ENCODE measurements at places on chromosomes 4 and X.

- peak; percentile 61 for DNase-seq
Measured at GRCh38 chr4:140095694-140096482, 58.1 kb downstream of the MAML3 start.

- no peak for DNase-seq
Measured at GRCh38 chr4:108352664-108353308, 184.1 kb upstream of the LEF1 start.

- DNase-seq = no peak
Measured at GRCh38 chr4:89070041-89070440, 13.1 kb upstream of the FAM13A start.

DNA sequence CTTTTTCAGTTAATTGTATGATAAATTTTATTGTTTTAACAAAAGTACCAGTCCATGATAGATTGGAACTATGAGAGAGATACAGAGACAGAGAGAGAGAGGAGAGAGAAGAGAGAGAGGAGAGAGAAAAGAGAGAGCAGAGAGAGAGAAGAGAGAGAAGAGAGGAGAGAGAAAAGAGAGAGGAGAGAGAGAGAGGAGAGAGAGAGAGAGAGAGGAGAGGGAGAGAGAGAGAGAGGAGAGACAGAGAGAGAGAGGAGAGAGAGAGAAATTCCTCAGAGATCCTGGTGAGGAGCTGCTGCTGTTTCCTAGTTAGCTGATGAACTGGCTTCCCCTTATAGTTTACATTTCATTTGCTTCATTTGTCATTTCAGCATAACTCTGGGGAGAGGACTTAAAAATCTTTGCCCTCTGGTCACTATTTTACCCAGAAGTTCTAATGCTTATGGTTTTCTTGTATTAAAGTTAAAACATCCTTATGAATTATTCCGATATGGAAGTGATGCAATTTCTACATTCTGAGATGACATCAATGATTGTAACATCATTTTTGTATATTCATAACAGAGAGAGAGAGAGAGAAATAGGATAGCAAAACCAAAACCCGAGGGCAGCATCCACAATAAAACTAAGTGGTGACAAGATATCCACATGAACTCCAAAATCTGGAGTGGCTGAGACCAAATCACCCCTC, 10.8 kb downstream of the CTAG1A start:
- no peak for DNase-seq

DNA sequence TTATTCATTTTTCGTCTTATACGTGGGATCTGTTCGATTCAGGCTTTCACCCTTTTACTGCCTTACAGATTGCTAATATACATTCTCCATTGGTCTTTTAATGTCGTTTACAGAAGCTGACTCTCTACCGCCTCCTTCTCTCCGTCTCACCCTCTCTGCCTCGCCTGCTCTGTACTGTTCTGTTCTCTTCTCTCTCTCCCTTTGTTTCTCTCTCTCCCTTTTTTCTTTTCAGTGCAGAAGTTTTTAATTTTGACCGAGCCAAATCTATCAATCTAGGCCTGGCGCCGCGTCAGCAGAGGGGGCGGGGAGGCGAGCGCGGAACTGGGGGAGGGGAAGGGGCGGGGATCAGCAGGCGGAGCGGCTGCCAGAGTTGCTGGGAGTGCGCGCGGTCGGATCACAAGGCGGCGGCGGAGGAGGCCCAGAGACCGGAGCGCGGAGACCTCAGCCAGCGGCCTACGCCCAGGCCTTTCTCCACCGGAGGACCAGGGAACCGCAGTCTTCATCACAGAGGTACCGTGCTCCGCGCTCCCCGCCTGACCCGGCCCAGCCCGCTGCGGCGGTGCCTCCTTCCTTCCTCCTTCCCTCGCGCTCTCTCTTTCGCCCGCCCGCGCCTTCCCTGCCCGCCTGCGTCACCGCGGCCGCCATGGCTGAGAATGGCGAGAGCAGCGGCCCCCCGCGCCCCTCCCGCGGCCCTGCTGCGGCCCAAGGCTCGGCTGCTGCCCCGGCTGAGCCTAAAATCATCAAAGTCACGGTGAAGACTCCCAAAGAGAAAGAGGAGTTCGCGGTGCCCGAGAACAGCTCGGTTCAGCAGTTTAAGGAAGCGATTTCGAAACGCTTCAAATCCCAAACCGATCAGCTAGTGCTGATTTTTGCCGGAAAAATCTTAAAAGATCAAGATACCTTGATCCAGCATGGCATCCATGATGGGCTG, at the start of gene UBQLN2:
Gene UBQLN2, plus strand, starts transcription at position 397 of the 931 bp plus-strand sequence. Its CDS starts 247 bp downstream, at position 644.
- DNase-seq = peak; percentile 74

- no peak for DNase-seq
Measured at GRCh38 chrX:15853586-15854079, 980 bp downstream of the AP1S2 start.

- DNase-seq = no peak
Measured at GRCh38 chr4:148025981-148026380, 294.1 kb downstream of the ARHGAP10 start.

DNA sequence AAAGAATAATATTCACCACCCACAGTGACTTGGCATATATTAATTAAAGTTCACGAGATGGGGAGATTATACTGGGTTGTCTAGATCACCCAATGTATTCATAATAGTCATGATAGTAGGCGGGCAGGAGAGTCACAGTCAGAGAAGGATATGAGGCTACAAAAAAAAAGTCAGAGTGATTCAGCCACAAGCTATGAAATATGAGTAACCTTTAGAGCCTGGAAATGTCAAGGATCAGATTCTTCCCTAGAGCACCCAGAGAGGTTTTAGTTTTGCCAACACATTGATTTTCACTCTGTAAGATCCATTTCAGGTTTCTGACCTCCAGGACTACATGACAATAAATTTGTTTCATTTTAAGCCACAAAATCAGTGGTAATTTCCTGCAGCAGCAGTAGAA, 501.9 kb downstream of the GABRG1 start:
- DNase-seq = no peak

- no peak for DNase-seq
Measured at GRCh38 chrX:119853444-119853843, 681 bp upstream of the UPF3B start.

GRCh38 chrX:119638725-119639471, 32.7 kb upstream of the NKRF start:
- DNase-seq = no peak

DNA sequence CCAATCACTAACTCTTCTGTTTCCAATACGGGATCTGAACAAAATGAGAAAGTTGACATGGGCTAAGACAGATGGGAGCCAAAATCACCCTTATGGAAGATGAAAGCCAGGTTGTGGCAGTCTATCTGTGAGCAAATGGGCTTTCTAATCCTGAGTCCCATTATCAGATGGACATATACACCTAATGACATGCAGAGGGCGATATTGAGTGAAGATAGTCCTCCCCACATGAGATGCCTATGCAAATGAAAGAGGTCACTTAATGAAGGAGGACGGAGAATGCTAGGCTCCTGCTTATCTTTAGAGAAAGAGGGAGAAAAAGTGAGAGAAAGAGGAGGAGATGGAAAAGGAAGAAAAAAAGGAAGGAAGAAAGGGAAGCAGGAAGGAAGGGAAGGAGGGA, 547.5 kb downstream of the NLGN4X start:
- no peak for DNase-seq

DNA sequence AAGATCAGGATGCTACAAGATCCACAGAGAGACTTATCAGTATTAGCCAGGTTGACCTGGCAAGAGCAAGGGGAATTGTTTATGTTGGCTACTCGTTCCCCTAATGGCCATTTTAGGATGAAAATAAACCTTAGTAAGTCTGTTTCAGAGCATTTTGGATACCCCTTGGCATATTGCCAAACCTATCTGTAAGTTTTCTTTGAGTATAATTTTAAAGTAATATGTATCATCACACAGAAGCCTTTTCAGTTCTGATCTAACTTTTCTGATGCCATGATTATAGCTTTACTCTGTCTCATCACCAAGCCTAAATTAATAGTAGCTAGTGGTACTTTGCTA, 99.7 kb downstream of the TSPAN7 start:
- no peak for DNase-seq

DNA sequence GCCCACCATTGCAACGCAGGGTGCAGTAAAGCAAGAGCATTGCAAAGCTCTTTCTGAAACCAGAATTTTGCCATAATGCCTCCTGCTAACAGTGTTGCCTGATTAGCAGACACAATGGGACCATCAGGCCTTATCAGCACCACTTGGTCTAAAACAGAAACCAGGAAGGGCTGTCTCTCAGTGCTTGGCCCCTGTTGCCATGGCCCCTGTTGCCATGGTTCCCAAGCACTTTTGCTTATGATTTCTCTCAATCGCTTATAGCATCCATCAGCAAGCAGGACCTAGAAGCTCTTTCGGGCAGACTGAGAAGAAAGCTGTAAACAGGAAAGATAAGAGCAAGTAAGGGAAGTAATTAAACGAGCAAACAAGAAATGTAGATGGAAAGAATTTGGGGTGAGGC, 36.8 kb downstream of the RTL5 start:
- peak; percentile 54 for DNase-seq

GRCh38 chr4:34939073-34939472, 1305.2 kb downstream of the ARAP2 start:
- no peak for DNase-seq

- DNase-seq = no peak
Measured at GRCh38 chr4:113065629-113066028, 16.2 kb downstream of the ANK2 start.

DNA sequence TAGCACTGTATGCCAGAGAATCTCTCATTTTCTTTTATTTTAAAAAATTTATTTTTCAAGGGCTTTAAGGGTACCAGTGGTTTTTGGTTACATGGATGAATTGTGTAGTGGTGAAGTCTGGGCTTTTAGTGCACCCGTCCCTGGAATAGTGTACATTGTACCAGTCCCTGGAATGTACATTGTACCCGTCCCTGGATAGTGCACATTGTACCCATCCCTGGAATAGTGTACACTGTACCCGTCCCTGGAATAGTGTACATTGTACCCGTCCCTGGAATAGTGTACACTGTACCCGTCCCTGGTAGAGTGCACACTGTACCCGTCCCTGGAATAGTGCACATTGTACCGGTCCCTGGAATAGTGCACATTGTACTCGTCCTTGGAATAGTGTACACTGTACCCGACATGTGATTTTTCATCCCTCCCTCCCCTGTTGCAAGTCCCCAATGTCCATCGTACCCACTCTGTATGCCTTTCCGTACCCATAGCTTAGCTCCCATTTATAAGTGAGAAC, 56.1 kb upstream of the HELT start:
- no peak for DNase-seq

DNA sequence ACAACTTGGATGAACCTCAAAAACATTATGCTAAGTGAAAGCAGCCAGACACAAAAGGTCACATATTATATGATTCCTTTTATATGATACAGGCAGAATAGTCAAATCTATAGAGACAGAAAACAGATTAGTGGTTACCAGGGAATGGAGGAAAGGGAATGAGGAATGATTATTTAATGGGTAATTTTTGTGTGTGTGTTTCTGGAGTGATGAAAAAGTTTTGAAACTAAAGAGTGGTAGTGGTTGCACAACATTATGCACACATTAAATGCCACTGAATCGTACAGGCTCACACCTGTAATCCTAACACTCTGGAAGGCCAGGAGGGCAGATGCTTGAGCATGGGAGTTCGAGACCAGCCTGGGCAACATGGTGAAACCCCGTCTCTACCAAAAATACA, 19.6 kb upstream of the SOD3 start:
- no peak for DNase-seq

- no peak for DNase-seq
Measured at GRCh38 chr4:86909546-86910295, 17.5 kb upstream of the C4orf36 start.

- DNase-seq = no peak
Measured at GRCh38 chr4:88738180-88738579, 40.6 kb upstream of the NAP1L5 start.

DNA sequence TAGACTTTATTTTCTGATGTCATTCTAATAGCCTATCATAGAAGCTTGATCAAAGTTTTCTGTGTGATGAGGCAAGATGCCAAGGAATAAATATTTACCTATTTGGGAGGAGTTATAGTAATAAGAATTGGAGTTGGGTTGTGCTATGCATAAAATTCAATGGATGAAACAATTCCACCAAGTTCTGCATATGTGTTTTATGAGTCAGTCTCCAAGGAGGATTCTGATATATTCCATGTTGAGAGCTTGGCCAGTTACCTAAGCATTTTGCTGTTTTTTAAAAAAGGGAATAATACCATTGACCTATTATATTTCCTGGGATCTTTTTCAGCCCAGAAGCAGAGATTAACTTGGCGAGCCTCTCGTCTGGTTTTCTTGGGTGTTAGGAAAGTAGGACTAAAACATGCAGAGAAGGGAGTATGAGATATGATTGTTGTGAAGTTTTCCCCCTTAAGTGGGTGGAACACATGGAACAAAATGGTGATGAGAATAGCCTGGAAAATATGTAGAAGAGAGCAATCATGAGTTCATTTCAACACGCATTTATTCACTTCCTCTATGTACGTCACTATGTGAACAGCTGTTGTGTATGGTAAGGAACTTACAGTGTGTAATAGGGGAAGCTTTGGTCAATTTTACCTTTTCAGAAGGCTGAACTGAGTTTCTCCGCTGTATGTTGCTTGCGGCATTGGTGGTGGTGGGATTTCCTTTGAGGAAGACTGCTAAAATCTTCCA, 39.2 kb downstream of the POLA1 start:
- no peak for DNase-seq

GRCh38 chr4:122652379-122652778, 31.5 kb upstream of the IL21 start:
- no peak for DNase-seq

GRCh38 chr4:102717448-102718092, 43.2 kb downstream of the MANBA start:
- DNase-seq = no peak

- DNase-seq = no peak
Measured at GRCh38 chr4:160848901-160849760, 1314.7 kb downstream of the FSTL5 start.

GRCh38 chr4:129565214-129565613, 469.3 kb downstream of the C4orf33 start:
- no peak for DNase-seq

GRCh38 chr4:16227462-16227868, 1.2 kb upstream of the TAPT1 start:
- no peak for DNase-seq

GRCh38 chr4:1113311-1114009, at the start of gene RNF212:
RNF212 (minus strand) TSS chr4:1113564; CDS start chr4:1113464, 100 bp downstream.
- no peak for DNase-seq
